ENCODE measurements at places on chromosomes 1 and 21.
A peak's percentile ranks its signal among the peaks of the same experiment; 100 is the strongest.

DNA sequence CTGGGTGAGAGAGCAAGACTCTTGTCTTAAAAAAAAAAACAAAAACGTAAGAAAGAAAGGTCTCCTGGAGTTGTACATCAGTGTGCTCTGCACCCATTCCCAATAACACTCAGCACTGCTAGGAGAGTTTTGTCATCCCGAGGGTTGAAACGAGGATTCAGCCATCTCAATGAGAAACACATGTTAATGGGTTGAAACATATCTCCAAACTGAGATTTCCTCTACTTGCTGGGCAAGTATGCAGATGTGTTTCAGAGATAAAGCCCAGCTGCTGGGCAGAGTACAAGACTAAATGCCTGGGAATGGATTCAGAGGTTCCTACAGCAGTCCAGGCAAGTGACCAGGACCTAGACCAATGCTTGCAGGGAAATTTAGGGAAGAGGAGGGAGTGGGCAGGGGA, 2.6 kb upstream of the MFN2 start:
- DNase-seq = no peak

- no peak for DNase-seq
Measured at GRCh38 chr1:174397261-174397660, 50.5 kb upstream of the GPR52 start.

- no peak for DNase-seq
Measured at GRCh38 chr1:107900090-107900945, 64.7 kb downstream of the VAV3 start.

GRCh38 chr1:235697508-235697907, 47.9 kb upstream of the GNG4 start:
- no peak for DNase-seq

DNA sequence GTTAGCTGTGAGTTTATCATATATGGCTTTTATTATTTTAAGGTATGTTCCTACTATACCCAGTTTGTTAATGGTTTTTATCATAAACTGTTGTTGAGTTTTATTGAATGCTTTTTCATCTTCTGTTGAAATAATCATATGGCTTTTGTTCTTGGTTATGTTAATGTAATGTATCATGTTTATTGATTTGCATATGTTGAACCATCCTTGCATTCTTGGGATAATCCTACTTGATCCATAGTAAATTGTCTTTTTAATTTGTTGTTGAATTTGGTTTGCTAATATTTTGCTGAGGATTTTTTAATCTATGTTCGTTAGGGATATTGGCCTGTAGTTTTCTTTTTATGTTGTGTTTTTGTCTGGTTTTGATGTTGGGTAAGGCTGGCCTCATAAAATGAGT, 185.6 kb downstream of the PAPPA2 start:
- no peak for DNase-seq

GRCh38 chr21:42537106-42537742, 23.6 kb downstream of the SLC37A1 start:
- peak; percentile 33 for DNase-seq

DNA sequence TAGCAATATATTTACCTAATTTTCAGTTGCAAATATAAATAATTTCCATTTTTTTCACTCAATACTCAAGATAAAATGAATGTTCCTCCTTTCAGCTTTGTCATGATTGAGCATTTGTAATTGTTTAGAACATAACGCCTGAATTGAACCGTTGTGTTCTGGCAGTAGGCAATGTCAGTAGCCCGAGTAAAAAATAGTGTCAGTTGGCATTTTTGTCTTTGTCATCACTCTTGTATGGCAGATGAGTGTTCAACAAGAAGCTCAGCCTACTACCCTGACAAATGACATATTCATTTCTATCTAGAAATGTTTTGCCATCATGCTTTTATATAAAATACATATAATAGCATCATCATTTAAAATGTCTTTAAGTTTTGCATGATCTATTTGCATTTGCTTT, 691.4 kb upstream of the NCAM2 start:
- DNase-seq = no peak

DNA sequence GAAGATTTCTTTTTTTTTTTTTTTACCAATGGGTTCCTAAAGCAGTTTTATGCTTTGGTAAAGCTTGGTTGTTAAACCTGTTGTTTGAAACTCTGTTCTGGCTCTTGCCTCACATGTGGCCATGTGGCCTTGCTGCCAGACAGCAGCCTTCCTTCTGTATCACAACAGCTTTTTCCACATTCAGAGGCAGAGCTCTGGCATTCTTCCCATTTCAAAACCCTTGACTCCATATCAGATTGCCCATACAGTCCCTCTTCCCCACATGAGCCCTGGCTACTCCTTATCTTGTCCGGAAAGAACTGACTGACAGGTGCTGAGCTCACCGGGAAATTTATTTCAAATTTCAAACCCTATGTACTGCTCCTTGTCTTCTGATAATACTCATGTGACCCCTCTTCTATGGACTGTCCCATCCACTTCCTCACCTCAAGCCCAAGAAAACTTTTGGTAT, 38.5 kb upstream of the LAX1 start:
- DNase-seq = no peak

DNA sequence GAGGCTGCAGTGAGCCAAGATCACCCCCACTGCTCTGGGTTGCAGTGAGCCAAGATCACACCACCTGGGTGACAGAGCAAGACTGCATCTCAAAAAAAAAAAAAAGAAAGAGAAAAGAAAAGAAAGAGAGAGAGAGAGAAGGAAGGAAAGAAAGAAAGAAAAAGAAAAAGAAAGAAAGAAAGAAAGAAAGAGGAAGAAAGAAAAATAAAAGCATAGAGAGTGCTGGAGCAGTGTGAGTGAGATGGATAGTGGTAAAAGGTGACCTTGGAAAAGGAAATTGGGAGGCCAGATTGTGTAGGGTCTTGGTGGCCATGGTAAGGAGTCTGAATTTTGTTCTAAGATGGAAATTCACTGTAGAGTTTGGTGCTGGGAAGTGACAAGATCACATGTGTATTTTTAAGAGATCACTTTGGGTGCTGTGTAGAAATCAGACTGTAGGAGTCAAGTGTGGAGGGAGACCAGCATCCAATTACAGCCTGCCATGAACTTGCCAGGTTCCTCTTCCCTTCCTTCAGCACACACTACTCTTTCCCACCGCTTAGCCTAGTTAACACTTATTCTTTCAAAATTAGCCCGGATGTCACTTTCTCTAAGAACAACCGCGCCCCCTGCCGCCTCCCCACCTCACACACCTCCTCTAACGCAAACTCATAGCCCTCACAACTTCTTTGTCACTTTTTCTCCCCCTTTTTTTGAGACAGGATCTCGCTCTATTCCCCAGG, 17.9 kb downstream of the MTX1 start:
- DNase-seq = peak; percentile 88

- no peak for DNase-seq
Measured at GRCh38 chr1:15610167-15610566, 7.1 kb upstream of the DDI2 start.

- no peak for DNase-seq
Measured at GRCh38 chr21:36120304-36120888, 14.5 kb upstream of the CBR3 start.

DNA sequence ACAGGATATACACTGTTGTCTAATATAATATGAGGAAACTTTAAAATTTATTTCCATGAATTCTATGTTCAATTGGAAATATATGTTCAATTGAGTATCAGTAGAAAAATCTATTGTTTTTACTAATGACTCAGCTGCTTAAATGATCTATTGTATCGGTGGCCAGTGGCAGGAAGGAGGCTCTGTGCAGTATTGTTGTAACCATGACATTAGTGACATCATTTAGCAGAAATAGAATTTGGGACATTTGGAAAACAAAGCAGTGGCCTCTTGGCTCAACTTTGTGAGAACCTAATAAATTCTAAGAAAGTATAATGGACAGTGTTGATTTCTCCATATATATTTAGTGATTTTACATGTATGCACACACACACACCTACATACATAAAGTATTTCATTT, 257.4 kb downstream of the PDE4B start:
- DNase-seq = no peak

DNA sequence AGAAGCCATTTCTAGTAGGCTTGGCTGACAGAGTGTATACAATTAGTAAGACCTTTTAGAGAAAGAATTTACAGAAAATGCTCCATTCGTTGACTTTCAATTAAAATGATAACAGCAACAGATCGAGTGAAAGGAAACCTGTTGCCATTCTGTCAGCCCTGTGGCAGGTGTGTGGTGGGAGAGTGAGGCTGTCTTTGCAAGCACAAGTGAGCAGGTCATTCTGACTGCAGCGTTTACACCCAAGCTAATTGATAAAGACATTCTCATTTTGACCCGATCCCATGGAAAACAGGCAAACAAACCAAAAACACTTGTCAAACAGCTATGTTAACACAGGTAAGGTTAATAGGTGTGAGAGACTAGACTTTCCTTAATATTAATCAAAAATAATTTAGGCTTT, 257.3 kb downstream of the PTBP2 start:
- no peak for DNase-seq

DNA sequence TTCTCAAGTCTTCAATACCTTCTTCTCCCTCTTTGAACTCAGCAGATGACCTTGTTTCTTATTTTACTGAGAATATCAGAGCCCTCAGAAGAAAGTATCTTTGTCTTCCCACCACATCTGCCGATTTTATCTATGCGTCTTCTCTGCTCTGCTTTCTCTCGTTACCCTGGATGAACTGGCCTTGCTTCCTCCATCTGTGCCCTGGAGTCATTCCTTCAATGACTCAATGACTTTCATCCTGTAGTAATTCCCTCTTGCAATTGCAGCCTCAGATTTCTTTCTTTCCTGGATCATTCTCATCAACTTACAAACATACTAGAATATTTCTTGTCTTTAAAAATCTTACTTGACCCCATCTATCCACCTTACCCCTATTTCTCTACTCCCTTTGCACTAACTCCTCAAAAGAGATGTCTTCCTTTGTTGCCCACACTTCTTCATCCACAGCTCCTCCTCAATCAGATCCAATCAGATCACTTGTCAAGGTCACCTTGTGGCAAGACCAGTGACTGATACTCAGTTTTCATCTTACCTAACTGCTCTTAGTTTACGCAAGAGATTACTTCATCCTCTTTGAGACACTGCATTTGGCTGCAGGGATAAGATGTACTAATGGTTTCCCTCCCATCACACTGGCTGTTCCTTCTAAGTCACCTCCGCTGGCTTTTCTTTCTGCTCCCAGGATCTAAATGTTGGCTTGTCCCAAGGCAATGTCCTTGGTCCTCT, 8.2 kb upstream of the TGFBR3 start:
- DNase-seq = no peak

DNA sequence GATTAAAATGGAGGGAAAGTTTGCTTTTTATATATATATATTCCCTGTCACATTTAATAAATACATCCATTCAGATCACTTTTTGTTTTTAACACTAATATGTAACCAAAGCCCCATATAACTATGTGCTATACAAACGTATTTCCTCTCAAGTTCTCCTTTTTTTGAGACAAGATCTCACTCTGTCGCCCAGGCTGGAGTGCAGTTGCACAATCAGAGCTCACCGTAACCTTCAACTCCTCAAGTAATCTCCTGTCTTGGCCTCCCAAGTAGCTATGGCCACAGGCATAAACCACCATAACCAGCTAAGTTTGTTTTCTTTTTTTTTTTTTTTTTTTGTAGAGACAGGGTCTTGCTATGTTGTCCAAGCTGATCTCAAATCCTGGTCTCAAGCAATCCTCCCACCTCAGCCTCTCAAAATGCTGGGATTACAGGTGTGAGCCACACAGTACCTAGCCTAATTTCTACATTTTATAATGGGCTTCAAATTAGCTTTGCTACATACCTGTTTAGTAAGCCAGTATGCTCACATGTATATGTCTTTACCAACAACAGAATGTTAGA, 120.0 kb downstream of the TGFBR3 start:
- DNase-seq = no peak

- DNase-seq = no peak
Measured at GRCh38 chr1:119959268-119960220, 63.2 kb upstream of the ADAM30 start.

- DNase-seq = no peak
Measured at GRCh38 chr1:232611834-232612233, 18.1 kb downstream of the SIPA1L2 start.

DNA sequence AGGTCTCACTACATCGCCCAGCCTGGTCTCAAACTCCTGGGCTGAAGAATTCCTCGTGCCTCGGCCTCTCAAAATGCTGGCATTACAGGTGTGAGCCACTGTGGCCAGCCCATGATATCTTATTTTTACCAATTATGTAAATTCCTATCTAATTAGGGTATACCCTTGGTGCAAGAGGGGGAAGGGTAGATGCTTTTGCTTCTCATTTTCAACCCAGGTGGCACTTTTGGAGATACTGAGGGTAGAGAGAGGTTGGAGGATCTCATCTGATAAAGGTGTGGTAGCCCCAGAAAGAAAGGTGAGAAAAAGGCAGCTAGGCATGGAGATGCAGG, 17.4 kb downstream of the ENSA start:
- DNase-seq = no peak

GRCh38 chr1:198483645-198484044, 56.8 kb downstream of the ATP6V1G3 start:
- no peak for DNase-seq

DNA sequence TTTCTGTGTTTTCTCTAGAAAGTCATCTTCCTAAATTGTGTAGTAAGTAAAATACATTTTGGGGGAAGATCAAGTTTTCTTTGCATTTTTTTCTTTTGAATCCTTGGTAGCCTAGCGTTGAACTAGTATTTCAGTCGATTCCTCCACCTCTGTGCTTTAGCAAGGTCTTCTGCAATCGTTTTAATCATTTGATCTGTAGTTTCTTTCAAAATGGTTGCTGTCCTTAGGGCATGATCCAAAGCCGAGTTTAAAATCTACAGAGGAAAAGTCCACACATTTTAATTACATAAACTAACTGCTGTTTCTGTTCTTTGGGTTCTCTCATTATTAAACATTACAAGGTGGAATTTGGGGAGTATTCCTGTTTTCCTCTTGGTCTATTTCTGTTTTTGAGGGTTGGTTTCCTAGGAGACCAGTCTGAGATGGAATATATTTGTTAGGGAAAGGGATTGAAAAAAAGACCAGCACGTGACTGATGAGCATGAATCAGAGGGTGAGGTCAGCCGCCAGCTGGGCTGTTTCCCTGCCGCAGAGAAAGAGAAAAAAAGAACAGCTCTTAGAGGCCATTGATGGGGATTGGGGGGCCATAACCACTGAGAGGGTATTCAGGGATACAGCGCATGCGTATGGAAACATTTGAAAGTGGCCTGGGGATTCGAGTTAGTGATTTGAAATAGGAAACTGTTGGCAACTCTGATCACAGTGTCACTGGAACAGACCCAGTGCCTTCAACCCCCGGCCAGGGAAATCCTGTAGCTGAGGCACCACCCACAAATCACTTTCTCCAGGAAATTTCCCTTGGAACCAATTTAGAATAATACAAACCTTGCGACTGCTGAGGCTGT, 40.6 kb downstream of the AKNAD1 start:
- no peak for DNase-seq

Data from CD4-positive, alpha-beta T cell treated with Interferon alpha-2 for 1 hour (primary cell).